Naive thymus-derived CD8-positive, alpha-beta T cell (primary cell): ENCODE measurements at places on chromosomes 4 and X. TPM values are rescaled to one million over a fixed set of nuclear protein-coding genes. Genes with fewer than 3 reads are reported as not detected.

The NEIL3 gene
- not detected for total RNA-seq

GRCh38 chr4:5912614-5913019, 19.7 kb upstream of the CRMP1 start:
- no peak overlapping the region for H3K27ac ChIP-seq
- no peak overlapping the region for H3K4me3 ChIP-seq
- peaks cover 20% of the 10 kb centered on the region for H3K27me3 ChIP-seq
- DNase-seq: no peak

The HTT-AS gene
- total RNA-seq: not detected

- DNase-seq: no peak
- H3K4me3 ChIP-seq: no peak overlapping the region
- H3K4me1 ChIP-seq: peaks cover 19% of the 10 kb centered on the region
- H3K27me3 ChIP-seq: no peaks in the 10 kb centered on the region
- H3K36me3 ChIP-seq: peaks cover 79% of the 10 kb centered on the region
Observed at GRCh38 chr4:105426187-105426897, 47.5 kb downstream of the PPA2 start.

DNA sequence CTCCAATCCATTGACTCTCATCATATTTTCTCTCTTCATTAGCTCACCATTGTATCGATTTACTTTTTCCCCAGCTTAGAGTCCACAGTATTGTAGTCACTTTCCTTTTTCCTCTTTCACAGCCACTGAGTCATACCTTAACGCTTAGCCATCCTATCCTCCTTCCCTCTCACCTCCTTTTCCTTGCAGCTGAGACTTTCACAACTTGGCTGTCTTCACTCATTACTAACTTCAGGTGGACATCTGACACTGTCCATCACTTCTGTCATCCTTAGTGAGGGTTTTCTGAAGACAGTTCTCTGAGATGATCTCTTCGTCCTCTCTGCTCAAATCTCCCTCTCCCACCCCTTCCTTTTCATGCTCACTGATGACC, 70.5 kb upstream of the ESX1 start:
- peaks cover 5% of the 10 kb centered on the region for H3K27me3 ChIP-seq
- no peak for DNase-seq
- H3K36me3 ChIP-seq: no peaks in the 10 kb centered on the region
- no peaks in the 10 kb centered on the region for H3K4me1 ChIP-seq

The CD40LG gene
- not detected for total RNA-seq

- H3K36me3 ChIP-seq: no peaks in the 10 kb centered on the region
- no peak for DNase-seq
- no peaks in the 10 kb centered on the region for H3K27me3 ChIP-seq
- H3K4me1 ChIP-seq: no peaks in the 10 kb centered on the region
- H3K4me3 ChIP-seq: no peak overlapping the region
Observed at GRCh38 chr4:187268940-187269339, 545.3 kb upstream of the FAT1 start.

- H3K36me3 ChIP-seq: no peaks in the 10 kb centered on the region
- H3K4me1 ChIP-seq: no peaks in the 10 kb centered on the region
- no peak overlapping the region for H3K27ac ChIP-seq
- DNase-seq: no peak
Observed at GRCh38 chr4:10239982-10240654, 123.5 kb upstream of the WDR1 start.

GRCh38 chr4:122456231-122457116, at the start of gene IL2:
IL2 (minus strand) TSS chr4:122456725; CDS start chr4:122456440, 285 bp downstream.
- no peaks in the 10 kb centered on the region for H3K27me3 ChIP-seq
- DNase-seq: no peak
- peaks cover 44% of the 10 kb centered on the region for H3K4me1 ChIP-seq
- H3K4me3 ChIP-seq: peak within 1 kb of the TSS; percentile 69
- no peaks in the 10 kb centered on the region for H3K36me3 ChIP-seq
- peak within 1 kb of the TSS; percentile 1 for H3K27ac ChIP-seq

- no peaks in the 10 kb centered on the region for H3K4me1 ChIP-seq
- no peaks in the 10 kb centered on the region for H3K36me3 ChIP-seq
- peaks cover 3% of the 10 kb centered on the region for H3K27me3 ChIP-seq
- no peak overlapping the region for H3K4me3 ChIP-seq
- H3K27ac ChIP-seq: no peak overlapping the region
- DNase-seq: no peak
Observed at GRCh38 chr4:53671757-53672156, 80.5 kb upstream of the LNX1 start.

- H3K27me3 ChIP-seq: no peaks in the 10 kb centered on the region
- H3K4me3 ChIP-seq: no peak overlapping the region
- DNase-seq: no peak
- H3K36me3 ChIP-seq: no peaks in the 10 kb centered on the region
- no peak overlapping the region for H3K27ac ChIP-seq
- no peaks in the 10 kb centered on the region for H3K4me1 ChIP-seq
Observed at GRCh38 chrX:140975472-140975871, 26.9 kb upstream of the SPANXB1 start.

- H3K4me3 ChIP-seq: peak overlapping the region; percentile 49
- H3K27me3 ChIP-seq: peaks cover 12% of the 10 kb centered on the region
- H3K27ac ChIP-seq: no peak overlapping the region
- H3K36me3 ChIP-seq: no peaks in the 10 kb centered on the region
- H3K4me1 ChIP-seq: peaks cover 18% of the 10 kb centered on the region
Observed at GRCh38 chr4:139656614-139657486, 8.8 kb upstream of the MGST2 start.

DNA sequence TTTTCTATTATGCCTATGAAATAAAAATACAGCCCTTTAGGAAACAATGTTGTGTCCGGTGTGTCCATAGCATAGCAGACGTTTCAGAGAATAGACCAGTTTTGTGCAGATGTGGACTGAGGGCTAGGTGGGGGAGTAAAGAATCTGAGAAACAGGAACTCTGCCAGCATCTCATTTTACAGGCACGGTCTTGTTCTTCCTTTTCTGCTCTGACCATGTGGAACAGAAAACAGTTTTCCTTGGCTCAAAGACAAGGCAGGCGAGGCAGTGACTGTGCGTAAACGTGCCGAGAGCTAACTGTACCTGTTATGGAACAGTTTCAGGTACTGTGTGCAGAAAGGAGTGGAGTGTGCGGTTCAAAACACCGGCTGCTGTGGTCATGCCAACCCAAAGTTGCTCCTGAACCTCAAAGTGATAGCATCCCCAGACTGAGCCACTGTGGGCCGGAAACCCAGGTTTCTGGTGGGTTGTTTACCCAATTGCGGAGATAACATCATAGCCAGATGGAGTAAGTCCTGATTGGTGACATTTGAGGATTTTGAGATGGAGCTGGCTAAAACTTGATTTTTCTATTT, 20.2 kb downstream of the CNGA2 start:
- no peaks in the 10 kb centered on the region for H3K4me1 ChIP-seq
- no peak overlapping the region for H3K4me3 ChIP-seq
- H3K27ac ChIP-seq: no peak overlapping the region
- H3K36me3 ChIP-seq: no peaks in the 10 kb centered on the region

The STATH gene
- not detected for total RNA-seq

The PALLD gene
- total RNA-seq: 0.34 TPM

The HEPH gene
- not detected for total RNA-seq

DNA sequence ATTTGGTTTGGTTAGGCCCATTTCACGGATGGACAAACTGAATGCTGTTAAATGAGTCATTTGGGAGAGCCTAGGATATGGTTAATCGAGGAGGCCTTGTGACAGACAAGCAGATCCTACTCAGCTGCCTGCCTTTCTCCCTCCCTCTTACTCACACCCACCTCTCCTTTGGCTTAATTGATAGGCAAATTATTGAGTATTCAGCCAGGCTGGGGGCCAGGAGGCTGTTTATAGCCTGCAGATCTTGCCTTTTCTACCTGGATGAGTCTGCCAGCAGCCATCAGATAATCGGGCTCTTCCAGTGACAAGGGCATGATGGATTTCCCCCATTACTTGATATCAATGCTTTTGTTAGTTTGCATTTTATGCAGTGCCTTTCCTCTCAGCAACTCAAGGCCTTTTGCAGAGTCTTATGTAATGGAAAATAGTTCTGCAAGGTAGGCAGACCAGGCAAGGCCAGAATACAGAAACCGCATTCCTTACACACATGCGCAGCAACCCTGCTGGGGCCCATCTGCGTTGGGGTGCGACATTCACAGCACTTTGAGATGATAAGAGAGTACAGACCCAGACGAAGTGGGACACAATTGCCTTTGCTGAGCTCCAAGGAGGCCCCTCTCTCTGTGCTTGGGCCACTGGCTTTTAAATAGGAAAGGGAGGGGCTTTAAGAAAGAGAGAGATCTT, 96.2 kb upstream of the ATP6AP2 start:
- H3K36me3 ChIP-seq: no peaks in the 10 kb centered on the region
- no peaks in the 10 kb centered on the region for H3K4me1 ChIP-seq
- no peak overlapping the region for H3K27ac ChIP-seq
- H3K4me3 ChIP-seq: no peak overlapping the region
- no peaks in the 10 kb centered on the region for H3K27me3 ChIP-seq

DNA sequence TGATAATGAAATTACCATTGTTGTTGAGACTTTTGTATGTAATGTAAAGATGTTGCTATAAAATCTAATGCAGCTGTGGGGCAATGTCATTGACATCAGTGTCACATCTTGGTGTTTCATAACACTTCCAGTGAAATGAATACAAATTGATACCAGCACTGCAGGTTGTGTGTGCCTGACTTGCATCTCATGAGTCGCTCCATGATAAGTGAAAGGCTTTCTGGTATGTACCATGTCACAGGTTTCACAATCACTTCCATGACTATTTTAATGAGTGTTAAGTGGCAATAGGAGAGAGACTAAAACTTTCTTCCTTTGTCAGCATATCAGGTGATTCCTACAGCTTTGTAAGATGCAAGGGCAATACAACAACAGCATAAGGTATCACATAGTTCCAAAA, 94.4 kb downstream of the ABCB7 start:
- peaks cover 6% of the 10 kb centered on the region for H3K36me3 ChIP-seq
- no peaks in the 10 kb centered on the region for H3K4me1 ChIP-seq

DNA sequence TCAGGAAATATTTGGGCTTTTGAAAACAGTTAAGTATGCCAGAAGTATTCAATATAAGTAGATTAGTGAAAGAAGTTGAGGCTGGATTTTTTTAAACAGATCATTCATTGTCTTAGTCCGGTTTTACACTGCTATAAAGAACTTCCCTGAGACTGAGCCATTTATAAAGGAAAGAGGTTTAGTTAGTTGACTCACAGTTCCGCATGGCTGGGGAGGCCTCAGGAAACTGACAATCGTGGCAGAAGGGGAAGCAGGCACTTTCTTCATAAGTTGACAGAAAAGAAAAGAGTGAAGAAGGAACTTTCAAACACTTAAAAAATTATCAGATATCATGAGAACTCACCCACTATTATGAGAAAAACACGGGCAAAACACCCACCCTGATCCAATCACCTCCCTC, 31.1 kb upstream of the CYLC1 start:
- no peak overlapping the region for H3K27ac ChIP-seq
- no peak overlapping the region for H3K4me3 ChIP-seq
- no peaks in the 10 kb centered on the region for H3K4me1 ChIP-seq
- no peak for DNase-seq
- H3K36me3 ChIP-seq: no peaks in the 10 kb centered on the region
- no peaks in the 10 kb centered on the region for H3K27me3 ChIP-seq

DNA sequence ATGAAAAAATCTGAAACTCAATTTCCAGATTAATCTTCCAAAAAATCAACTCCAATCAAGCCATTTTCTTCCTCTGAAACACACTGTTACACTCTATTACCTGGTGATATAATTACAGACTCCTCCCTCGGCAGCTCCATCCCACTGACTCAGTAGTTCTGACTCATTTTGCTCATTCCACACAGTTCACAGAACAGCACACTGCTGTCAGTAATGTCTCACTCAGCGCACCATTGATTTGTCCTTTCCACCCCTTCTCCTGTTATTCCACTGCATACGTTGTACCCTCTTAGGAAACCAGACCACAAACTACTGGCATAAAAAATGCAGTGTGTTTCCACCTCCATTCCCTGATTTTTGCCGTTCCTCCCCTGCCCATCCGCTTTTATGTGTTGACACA, 212.7 kb downstream of the SLIT2 start:
- no peak overlapping the region for H3K4me3 ChIP-seq
- H3K27me3 ChIP-seq: peaks cover 2% of the 10 kb centered on the region
- H3K4me1 ChIP-seq: no peaks in the 10 kb centered on the region
- no peaks in the 10 kb centered on the region for H3K36me3 ChIP-seq

DNA sequence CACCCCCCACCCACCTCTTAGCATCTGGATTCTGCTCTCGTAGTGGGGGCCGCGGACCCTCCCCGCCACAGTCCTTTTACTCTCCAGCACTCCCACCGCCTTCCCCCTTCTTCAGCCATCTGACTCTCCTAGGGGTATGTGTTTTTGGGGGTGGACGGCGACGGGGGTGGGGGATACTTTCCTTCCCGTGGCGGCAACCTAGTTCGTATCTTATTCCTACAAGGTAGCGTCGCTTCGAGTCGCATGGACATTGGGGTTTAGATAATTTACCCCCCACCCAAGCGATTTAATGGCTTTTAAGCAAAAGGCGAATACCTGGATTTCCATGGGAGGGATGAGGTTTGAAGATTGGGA, 1.3 kb upstream of the BCORL1 start:
- H3K27me3 ChIP-seq: no peaks in the 10 kb centered on the region
- H3K36me3 ChIP-seq: no peaks in the 10 kb centered on the region
- peak overlapping the region; percentile 66 for H3K27ac ChIP-seq

The SPIN4 gene
- 2.9 TPM for total RNA-seq

- peaks cover 8% of the 10 kb centered on the region for H3K27me3 ChIP-seq
- H3K4me3 ChIP-seq: peak overlapping the region; percentile 46
- H3K4me1 ChIP-seq: peaks cover 25% of the 10 kb centered on the region
- no peaks in the 10 kb centered on the region for H3K36me3 ChIP-seq
Observed at GRCh38 chrX:1164322-1165288, 47.8 kb downstream of the CRLF2 start.

- no peaks in the 10 kb centered on the region for H3K4me1 ChIP-seq
- no peak for DNase-seq
- H3K27ac ChIP-seq: no peak overlapping the region
- H3K27me3 ChIP-seq: no peaks in the 10 kb centered on the region
Observed at GRCh38 chr4:2063557-2064275, 4.6 kb downstream of the NAT8L start.

The HSFX3 gene
- not detected for total RNA-seq

GRCh38 chr4:53686521-53686920, 95.2 kb upstream of the LNX1 start:
- no peak overlapping the region for H3K27ac ChIP-seq
- H3K4me1 ChIP-seq: no peaks in the 10 kb centered on the region
- no peaks in the 10 kb centered on the region for H3K36me3 ChIP-seq
- no peak overlapping the region for H3K4me3 ChIP-seq

DNA sequence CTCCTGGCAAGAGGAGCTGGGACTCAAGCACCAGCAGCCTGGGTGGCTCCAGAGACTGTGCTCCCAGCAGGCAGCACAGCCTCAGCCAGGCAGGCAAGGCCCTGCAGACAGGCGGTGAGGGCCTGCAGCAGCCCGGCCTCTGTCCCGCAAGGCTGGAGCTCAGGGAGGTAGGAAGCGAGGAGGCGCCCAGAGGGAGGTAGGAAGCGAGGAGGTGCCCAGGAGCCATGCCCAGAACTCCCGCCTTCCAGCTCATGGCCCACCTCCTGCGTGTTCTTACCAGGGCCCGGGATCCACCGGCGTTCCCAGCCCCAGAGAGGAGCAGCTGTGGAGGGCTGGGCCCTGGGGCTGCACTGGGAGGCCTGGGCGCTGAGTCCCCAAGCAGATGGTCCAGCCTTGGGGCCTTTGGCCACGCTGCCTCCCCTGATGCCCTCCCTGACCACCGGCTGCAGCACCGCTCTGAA, 133.1 kb downstream of the HMX1 start:
- no peak overlapping the region for H3K4me3 ChIP-seq
- peaks cover 9% of the 10 kb centered on the region for H3K36me3 ChIP-seq
- no peak overlapping the region for H3K27ac ChIP-seq
